ENCODE measurements at places on chromosomes 3 and 15.
A peak's percentile ranks its signal among the peaks of the same experiment; 100 is the strongest.

DNA sequence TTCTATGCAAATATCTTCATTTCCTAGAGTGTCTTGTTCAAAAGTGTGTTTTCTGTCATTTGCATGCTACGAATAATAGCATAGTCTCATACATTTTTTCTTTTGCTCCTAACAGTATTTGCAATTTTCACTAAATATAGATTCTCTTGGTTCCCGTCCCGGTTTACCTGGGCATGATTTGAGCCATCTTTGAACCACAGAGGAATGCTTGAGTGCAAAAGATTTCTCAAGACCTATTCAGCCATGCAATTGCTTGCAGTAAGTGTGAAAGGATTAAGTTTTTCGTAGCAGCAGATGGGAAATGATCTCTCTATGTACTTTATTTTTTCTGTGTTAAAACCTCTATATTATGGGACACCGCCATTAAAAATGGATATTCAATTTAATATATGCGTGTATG lies 733.0 kb downstream of the ZPLD1 start:
- no peak for DNase-seq

- no peak for DNase-seq
Observed at GRCh38 chr3:54653456-54654195, 274.2 kb downstream of the LRTM1 start.

- DNase-seq = no peak
Observed at GRCh38 chr15:56923174-56923591, 4.7 kb downstream of the TCF12 start.

DNA sequence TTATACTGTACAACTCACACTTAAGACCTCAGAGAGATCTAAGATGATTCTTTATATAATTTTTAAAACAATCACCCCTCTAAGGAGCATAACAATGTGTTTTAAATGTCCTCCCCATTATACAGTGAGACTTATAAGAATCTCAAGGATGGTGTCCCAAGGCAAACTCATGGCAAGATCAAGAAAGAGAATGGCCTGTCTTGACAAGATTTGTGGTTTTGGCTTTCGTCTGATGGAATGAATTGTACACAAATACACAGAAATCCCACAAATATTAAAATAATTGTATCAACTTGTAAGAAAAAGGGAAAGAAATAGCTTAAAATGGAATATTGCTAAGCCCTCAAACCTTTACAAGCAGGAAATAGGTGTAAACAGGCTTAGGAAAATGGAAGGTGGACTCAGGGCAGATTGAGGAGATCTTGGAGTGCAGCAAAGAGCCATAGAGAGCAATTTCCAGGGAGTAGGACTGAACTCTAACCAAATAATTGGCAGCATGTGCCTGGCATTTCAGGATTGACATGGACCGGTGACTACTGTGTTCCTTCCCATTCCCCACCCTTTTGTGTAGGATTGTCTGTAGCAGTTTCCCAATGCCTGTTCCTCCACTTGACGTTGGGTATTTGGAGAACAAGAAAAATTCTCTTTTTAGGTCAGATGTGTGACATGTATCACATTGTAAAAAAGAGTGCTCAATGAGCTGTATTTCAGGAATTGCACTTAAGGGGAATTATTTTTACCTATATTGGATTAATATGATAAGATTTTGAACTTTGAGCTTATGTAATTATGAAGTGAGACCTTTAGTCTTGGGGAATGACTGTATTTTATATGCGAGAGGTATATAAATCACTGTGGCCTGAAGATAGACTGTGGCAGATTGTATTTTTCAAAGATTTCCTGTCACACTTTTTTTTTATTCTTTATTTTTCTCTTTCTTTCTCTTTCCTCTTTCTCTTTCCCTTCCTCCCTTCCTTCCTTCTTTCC lies 317.8 kb upstream of the SLITRK3 start:
- no peak for DNase-seq

- no peak for DNase-seq
Observed at GRCh38 chr3:182115328-182116015, 403.7 kb downstream of the SOX2 start.

GRCh38 chr15:65818927-65819562 lies 27.0 kb upstream of the DENND4A start:
- no peak for DNase-seq

- no peak for DNase-seq
Observed at GRCh38 chr15:78046796-78047341, 30.6 kb downstream of the TBC1D2B start.

DNA sequence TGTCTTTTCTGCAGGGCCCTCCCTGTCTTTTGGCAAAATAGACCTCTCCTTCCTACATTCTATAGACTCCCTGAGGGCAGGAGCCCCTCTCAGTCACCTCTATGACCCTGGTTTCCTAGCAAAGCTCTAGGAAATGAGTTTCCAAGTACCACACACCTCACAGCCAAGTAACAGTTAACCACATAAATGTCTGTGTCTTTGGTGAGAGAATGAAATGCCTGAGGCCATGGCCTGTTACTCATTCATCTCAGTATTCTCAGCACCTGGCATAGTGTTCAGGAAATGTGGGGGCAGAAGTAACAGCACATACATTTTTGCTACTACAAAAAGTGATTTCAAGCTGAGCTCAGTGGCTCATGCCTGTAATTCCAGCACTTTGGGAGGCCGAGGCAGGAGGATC lies 21.0 kb downstream of the RFT1 start:
- DNase-seq = peak; percentile 52

DNA sequence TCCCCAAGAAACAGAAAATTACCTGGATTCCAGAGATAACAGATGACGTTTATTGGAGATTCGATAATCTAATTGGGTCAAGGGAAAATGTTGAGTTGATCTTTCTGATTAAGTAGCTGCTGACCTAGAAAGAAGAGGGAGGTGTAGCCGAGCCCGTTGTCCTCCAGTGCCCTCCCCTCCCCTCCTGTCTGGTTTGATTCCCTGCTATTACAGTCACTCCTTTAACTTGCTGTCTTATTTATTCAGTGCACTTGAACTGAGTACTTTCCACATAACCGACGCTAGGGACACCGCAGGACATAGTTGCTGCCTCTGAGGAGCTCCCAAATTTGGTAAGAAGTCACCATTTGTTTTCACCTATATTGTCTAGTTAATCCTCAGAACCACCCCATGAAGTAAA lies 103.7 kb downstream of the AQP9 start:
- no peak for DNase-seq

- peak; percentile 44 for DNase-seq
Observed at GRCh38 chr15:66921319-66921915, 144.0 kb upstream of the SMAD3 start.

GRCh38 chr15:33114374-33114717 lies 80.2 kb downstream of the FMN1 start:
- no peak for DNase-seq

DNA sequence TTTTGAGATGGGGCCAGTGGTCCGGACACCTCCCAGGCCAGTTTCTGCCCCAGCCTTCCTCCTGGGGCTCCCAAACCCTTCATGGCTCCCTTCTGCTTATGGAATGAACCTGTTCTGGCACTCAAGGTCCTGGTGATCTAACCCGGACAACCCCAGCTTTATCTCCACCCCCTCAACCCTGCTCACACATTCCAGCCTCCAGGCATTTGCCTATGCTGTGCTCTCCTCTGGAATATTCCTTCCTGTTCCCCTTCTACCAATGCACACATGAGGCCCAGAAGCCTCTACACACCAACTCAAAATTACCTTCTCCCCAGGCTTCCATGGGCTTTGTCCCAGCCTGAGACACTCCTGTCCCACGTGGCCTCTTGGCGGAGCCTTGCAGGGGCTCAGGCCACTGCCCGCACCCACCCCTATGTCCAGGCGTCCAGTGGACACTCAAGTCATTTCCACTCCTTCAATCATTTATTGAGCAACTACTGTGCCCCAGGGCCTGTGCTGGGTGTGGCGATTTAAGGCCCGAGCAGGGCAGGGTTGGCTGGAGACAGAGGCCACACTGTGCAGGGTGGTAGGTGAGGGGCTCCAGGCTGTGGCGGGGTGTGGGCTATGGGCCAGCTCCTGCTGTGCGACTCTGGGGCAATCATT lies 18.8 kb downstream of the PLXND1 start:
- no peak for DNase-seq

- no peak for DNase-seq
Observed at GRCh38 chr3:152313430-152313829, 44.7 kb downstream of the MBNL1 start.

- DNase-seq = peak; percentile 49
Observed at GRCh38 chr3:71495708-71496472, 87.6 kb downstream of the FOXP1 start.

DNA sequence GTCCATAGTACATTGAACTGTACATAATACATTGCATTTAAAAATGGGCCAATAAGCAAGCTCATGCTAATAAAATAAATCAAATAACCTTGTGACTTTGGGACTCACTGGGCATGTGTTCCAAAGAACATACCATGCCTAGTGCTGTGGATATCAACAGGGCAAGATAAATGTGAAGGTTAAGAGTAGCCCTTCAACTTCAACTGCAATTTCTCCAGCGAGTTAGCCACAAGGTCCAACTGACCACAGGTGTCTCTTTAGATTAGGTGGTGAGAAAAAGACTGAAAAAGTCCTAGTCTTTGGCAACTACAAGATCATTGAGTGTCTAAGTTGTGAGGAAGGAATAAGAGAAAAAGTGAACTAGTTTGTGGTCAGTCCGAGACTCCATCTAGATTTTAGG lies 78.3 kb upstream of the ATP11B start:
- no peak for DNase-seq

DNA sequence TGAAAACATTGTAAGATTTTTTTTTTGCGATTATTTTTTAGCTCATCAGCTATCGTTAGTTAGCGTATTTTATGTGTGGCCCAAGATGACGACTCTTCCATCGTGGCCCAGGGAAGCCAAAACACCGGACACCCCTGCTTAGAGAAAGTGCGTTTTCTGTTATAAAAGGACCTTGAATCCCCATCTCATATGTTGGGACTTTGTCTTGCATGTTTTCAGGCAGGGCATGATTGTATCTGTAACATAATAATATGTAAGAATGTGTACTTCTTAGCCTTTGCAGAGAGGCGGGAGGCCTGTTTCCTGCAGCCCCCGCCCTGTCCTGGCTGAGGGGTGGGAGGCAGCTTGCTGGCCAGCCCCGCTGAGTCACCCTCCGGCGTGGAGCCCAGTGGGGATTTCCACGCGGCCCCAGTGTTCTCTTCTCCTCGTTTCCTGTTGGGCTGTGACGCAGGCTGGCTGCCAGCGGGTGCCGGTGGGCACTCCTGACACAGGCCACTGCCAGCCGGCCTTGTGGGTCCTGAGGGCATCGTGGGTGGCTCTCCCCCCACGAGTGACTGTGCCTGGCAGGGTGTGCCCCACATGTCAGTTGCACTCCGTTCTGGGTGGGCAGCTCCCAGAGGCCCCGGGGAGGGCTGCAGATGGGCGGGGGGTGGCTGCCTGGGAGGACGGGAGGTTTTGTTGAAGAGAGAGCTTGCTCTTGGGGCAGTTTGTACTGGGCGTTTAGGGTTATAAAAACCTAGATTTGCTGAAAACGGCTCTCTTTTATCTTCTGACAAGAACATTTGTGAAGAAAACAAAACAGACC lies 55.6 kb downstream of the SMAD3 start:
- DNase-seq = peak; percentile 98

GRCh38 chr15:31408724-31409123 lies 82.1 kb downstream of the KLF13 start:
- no peak for DNase-seq

GRCh38 chr3:44915702-44916438 lies 41.5 kb downstream of the TGM4 start:
- no peak for DNase-seq

DNA sequence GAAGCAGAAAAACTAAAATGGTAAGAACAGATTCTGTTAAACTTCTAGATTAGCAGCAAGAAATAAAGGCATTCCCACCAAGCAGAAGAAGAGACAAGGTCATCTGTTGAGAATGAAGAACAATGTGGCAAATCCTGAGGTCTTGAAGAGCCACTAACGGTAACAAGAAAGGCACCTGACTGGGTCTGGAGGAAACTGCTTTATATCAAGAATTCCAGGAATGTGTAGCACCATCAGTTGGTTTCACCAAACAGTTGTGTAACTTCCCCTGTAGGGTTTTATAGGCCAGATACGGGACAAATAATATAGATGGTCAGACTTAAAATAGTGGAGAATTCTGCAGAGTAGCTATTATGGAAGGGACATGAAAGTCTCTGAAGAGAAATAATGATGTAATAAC lies 57.3 kb downstream of the ACAP2 start:
- no peak for DNase-seq

DNA sequence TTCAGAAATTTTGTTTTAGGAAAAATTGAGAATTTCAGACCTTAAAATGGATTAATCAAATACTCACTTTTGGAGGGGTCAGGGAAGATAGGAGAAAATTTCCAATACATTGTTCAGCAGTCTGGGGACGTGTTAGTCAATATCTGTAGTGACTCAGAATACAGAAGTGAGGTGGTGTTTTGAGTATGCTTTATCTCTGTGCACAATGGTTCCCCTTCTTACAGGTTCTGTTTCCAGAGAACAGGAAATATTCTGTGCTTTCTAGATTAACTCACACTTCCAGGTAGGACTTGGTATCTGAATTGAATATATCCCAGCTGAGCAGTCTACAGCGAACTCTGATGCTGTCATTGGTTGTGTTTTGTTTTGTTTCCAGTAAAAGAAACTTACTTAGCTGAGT lies 30.7 kb upstream of the CCDC54 start:
- DNase-seq = no peak

- no peak for DNase-seq
Observed at GRCh38 chr15:70867911-70868467, 14.0 kb upstream of the LARP6 start.

GRCh38 chr3:53189276-53189675 lies 28.3 kb downstream of the PRKCD start:
- DNase-seq = no peak

GRCh38 chr3:155302891-155303290 lies 9.4 kb upstream of the STRIT1 start:
- no peak for DNase-seq

DNA sequence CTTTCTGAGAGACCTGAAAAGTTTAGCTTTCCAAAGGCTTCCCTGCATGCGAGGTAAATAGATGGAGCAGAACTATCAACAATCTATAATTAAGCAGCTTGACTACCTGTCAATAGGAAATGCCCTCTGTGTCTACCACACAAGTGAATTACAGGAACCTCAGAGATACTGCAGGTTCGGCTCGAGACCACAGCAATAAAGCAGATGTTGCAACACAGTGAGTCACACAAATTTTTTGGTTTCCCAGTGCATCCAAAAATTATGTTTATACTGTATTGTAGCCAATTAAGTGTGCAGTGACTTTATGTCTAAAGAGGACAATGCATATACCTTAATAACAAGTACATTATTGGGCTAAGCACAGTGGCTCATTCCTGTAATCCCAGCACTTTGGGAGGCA lies 252.0 kb downstream of the UBE2E2 start:
- peak; percentile 37 for DNase-seq

All from MG63 (cell line).